ENCODE measurements at places on chromosomes 11 and 22. TPM values are rescaled to one million over a fixed set of nuclear protein-coding genes. Genes with fewer than 3 reads are reported as not detected.
A peak's percentile ranks its signal among the peaks of the same experiment; 100 is the strongest.

GRCh38 chr11:36060926-36061325 is 117.1 kb downstream of the LDLRAD3 start:
- peaks cover 4% of the 10 kb centered on the region for H3K27me3 ChIP-seq
- no peak overlapping the region for H3K27ac ChIP-seq
- H3K36me3 ChIP-seq, result no peaks in the 10 kb centered on the region
- no peak overlapping the region for H3K4me3 ChIP-seq
- DNase-seq, result no peak

- no peaks in the 10 kb centered on the region for H3K36me3 ChIP-seq
- no peaks in the 10 kb centered on the region for H3K4me1 ChIP-seq
- no peaks in the 10 kb centered on the region for H3K27me3 ChIP-seq
- H3K4me3 ChIP-seq, result no peak overlapping the region
Observed at GRCh38 chr11:91312541-91312940, 912.1 kb upstream of the FAT3 start.

GRCh38 chr11:128207861-128208321 is 379.5 kb downstream of the ETS1 start:
- H3K4me1 ChIP-seq, result peaks cover 19% of the 10 kb centered on the region
- peaks cover 15% of the 10 kb centered on the region for H3K36me3 ChIP-seq
- H3K4me3 ChIP-seq, result no peak overlapping the region
- no peak for DNase-seq

Gene ADAMTS15
- not detected for total RNA-seq

GRCh38 chr11:128420951-128421350 is 166.4 kb downstream of the ETS1 start:
- H3K36me3 ChIP-seq, result no peaks in the 10 kb centered on the region
- no peak for DNase-seq
- no peaks in the 10 kb centered on the region for H3K27me3 ChIP-seq
- peak overlapping the region; percentile 21 for H3K27ac ChIP-seq
